ENCODE measurements at places on chromosomes 6 and 20.

GRCh38 chr6:56856036-56856580, 98.8 kb upstream of the BEND6 start:
- DNase-seq, result no peak

DNA sequence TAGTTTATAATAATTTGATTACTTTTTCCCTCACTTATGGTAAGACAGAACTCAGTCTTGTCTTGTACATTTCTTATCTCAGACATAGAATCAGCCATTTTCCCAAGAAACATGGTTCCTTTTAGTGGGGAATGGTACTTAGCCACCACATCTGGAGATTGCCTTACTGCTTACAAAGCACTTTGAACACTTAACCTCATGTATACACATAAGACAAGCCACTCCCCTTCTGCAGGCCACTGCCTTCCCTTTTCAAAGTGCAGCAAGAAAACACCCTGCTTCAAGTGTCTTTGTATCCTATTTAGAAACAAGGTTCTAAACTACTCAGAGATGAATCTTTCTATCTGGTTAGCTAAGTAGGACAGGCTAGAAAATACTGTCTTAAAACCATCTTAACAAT, 159.2 kb downstream of the UBE3D start:
- DNase-seq, result no peak

DNA sequence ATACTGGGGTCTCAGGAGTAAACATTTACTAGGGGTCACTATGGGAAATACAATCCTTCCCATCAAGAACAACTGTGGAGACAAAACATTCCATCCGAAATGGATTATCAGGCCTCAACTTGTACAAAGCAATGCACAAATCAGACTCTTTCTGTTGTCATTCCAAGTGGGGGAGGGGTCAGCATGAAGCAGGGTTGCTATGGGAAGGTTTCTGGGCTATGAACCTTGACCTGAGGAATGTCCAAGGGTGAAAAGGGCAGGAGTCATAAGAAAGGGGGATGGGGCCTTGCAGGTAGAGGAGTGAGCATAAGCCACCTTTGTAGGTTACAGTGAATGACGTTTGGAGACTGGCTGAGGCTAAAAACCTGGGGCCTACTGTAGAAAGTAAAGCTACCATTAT, 3.1 kb downstream of the METTL24 start:
- no peak for DNase-seq

DNA sequence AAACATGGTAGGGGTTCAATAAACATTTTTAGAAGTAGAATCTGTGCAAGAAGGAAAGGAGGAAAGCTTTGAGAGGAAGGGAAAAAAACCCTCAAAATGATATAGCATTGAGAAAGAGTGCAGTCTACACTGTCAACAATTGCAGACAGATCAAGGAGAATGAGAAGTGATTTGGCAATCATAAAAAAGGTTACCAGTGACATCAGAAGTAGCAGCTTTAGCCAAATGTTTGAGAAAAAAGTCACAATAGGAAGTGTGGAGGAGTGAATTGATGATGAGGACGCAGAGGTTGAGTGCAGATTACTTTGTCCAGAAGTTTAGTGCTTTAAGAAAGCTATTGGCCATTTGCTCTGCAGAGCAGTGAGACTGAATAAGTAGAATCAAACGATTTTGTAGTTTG, 155.0 kb downstream of the GJA1 start:
- no peak for DNase-seq

DNA sequence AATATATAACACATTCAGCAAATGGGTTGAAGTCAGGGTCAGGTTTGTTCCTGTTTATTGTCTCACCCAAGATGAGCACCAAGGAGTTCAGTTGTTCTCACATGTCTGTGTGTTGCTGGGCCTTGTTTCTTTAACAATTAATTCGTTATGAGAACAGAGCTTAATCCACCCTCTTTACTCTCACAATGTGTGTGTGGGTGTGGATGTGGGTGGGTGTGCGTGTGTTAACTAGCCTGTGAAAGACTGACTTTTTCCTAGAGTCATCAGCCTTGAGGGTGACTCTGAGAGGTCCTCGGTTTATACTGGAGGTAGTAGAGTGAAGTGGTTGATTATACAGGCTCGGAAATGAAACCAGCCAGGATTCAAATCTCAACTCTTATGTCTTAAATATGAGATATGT, 672.1 kb downstream of the MAFB start:
- no peak for DNase-seq

DNA sequence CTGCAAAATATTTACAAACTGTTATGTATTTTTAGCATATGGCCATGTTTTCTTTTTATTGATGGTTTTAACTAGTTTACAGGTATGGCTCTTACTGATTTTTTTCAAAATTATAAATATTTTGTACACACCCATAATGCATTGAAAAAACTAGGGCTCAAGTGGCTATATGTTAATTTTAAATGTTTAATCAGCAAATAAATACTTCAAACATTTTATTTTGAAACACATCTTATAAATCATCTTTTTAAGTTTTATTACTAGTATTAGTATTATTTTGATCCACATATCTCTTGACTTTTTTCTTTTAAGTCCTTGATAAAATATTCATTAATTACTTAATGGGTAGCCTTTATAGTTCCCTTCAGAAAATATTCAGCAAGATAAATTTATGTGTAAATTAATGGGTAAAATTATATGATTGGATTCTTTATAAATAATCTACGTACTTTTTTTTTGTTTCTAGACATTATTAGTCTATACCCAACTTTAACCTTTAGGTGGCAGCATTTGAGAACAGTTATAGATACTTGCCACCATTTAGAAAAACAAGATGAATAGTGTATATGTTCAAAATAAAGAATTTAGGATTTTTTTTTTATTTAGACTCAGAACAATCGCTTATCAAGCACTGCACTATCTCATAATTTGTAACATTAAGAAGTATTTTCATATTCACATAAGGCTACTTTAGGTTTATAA, 241.9 kb downstream of the ADGRB3 start:
- peak; percentile 43 for DNase-seq

GRCh38 chr6:154156135-154156896, 117.3 kb downstream of the OPRM1 start:
- DNase-seq, result no peak

GRCh38 chr6:97726378-97726777, 443.4 kb upstream of the MMS22L start:
- no peak for DNase-seq

DNA sequence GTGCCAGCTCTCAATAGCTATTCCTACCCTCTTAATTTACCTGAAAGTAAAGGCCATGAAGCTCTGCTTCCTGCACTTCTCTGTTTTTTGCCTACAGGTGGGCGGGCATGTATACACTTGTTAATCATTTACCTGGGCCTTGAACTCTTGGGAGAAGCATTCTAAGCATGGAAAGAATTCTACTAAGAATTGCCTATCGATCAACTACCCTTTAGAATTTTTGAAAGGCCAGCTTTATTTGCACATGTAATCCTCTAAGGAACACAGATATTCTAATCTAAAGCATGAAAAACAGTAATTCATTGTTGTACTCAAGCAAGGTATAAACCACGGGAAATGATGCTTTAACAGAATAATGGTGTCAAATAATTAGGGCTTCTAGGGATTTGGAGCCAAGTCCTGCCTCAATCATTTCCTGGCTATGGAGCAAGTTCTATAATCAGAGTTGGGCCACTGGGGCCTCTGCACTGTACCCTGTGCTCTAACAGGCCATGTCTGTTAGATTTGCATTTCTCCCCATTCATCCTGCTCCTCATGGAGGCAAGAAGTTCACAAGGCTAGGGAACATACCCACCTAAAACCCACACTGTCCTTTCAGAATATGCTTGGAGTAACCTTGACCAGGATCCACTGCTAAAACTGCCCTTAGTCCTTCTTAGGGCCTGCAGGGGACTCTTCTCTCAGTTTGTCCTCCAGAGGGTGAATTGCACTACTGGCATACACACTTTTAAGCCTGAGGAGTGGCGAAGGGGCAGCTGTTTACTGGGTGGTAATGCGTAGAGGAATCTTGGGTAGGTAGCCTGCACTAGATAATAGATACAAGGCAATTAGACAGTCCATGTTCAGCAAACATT, 276.4 kb upstream of the JAG1 start:
- DNase-seq, result no peak

- DNase-seq, result no peak
These were observed 50.6 kb downstream of the SOD2 start for GRCh38 chr6:159642481-159642880.

GRCh38 chr20:41110012-41110411, 27.3 kb upstream of the PLCG1 start:
- no peak for DNase-seq

- no peak for DNase-seq
These were observed 14.9 kb downstream of the TREML2 start for GRCh38 chr6:41186031-41186562.

GRCh38 chr20:16280219-16280618, 293.0 kb downstream of the KIF16B start:
- DNase-seq, result no peak

DNA sequence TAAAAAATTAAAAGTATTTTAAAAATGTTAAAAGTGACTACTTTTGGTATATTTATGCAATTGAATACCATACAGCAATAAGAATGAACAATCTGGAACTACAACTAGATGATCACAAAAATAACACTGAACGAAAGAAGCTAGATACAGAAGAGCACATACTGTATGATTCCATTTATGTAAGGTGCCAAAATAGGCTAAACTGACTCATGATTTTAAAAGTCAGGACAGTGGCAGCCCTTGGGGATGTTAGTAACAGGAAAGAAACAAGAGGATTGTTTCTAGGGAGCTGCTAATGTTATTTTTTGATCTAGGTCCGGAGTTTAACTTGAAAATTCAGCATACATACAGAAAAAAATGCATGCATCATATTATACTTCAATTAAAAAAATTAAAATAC, 42.3 kb downstream of the KIF13A start:
- no peak for DNase-seq

- DNase-seq, result no peak
These were observed 174.6 kb downstream of the TRDN start for GRCh38 chr6:123462152-123462551.

GRCh38 chr6:37150314-37150713, 19.6 kb upstream of the PIM1 start:
- DNase-seq, result no peak

DNA sequence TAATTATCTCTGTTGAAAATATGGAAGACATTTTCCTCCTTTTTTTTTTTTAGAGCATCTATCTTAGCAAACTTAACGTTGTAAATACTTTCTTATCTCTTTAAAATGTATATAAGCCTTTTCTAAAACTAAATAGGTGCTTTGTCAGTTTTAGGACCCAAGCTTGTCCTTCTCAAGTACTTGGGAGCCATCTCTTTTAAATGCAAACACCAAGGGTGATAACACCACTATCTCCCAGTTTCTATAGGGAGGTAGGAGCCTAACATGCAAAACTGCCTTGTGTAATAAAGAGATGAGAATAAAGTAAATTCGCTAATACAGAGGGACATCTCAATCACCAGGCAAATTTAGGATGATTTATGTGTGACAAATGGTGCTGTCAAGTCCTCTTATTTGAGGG, 157.0 kb upstream of the FAM83B start:
- DNase-seq, result no peak

DNA sequence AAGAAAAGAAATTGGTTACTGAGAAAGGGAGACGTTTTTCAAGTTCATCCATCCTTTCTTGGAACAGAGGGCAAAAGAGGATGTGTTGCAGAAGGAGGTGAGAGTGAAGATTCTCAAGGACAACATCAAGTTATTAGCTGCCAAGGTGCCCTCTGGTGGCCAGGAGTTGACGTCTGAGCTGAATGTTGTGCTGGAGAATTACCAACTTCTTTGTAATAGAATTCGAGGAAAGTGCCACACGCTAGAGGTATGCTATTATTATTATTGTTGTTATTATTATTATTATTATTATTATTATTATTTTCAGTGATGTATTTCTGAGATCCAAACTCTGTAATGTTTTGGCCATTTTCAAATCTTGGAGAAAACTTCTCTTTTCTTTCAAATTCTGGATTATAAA, 197.0 kb downstream of the UTRN start:
- DNase-seq, result peak; percentile 54

GRCh38 chr6:106446287-106446885, 85.9 kb downstream of the CRYBG1 start:
- no peak for DNase-seq

- no peak for DNase-seq
These were observed 38.3 kb upstream of the LTV1 start for GRCh38 chr6:143804835-143805239.

- DNase-seq, result peak; percentile 82
These were observed 23.7 kb downstream of the HLA-A start for GRCh38 chr6:29965873-29966601.

- DNase-seq, result no peak
These were observed 548.9 kb downstream of the CBLN4 start for GRCh38 chr20:55456316-55456940.

- DNase-seq, result no peak
These were observed 35.8 kb downstream of the TOP1 start for GRCh38 chr20:41064377-41064776.

GRCh38 chr20:62603021-62603906, 39.0 kb upstream of the SLCO4A1 start:
- no peak for DNase-seq

DNA sequence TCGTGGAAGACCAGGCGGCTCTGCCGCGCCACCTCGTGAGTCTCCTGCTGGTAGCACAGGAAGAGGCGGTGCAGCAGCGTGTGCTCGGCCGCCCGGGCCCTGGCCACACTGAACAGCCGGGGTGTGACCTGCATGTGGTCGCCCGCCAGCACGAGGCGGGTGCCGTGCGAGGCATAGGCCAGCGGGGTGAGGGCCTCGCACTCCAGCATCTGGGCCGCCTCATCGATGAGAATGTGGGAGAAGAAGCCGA, 7.0 kb downstream of the HELZ2 start:
- DNase-seq, result no peak

GRCh38 chr20:370977-371754, 9.4 kb upstream of the TRIB3 start:
- DNase-seq, result no peak

- no peak for DNase-seq
These were observed 11.2 kb downstream of the PDYN start for GRCh38 chr20:1982686-1983085.

- no peak for DNase-seq
These were observed 36.7 kb downstream of the SRC start for GRCh38 chr20:37382482-37383120.

- no peak for DNase-seq
These were observed 20.4 kb downstream of the PROCR start for GRCh38 chr20:35192118-35192872.

GRCh38 chr6:17281100-17281496, at the start of gene RBM24:
Gene RBM24, plus strand, starts transcription at chr6:17281361. Its CDS starts 221 bp downstream, at chr6:17281582.
- DNase-seq, result peak; percentile 24

DNA sequence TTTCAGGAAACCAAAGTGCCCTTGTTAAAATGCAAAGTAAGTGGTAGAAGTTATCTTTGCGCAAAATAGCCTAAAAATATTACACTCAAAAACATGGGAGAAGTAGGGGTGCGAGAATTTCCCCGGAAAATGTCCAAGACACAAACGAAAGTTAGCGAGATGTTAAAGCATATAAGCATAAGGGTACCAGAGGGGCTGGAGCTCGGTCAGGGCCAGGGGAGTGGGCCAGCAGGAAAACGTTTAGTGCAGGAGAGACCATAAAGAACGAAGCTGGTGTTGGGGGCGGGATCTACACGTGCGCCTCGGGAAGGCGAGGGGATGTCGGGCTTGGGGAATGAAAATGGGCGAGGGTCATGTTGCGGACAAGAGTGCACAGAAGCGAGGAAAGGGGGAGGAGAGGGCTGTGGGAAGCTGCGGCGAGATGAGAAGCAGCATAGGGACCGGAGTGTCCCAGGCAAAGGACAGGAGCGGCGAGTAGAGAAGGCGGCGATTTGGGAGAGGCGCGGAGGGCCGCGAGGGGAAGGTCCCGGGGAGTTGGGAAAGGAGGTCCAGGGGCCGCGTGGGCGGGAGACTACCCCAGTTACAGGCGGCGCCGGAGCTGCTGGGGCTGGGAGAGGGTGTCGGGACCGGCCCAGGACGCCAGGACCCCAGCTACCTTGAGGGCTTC, 600 bp downstream of the XPO5 start:
- DNase-seq, result peak; percentile 4

Measured in globus pallidus (tissue), 1 donor.